Suppressor macrophage (primary cell): ENCODE measurements at places on chromosomes 7 and 10.
A peak's percentile ranks its signal among the peaks of the same experiment; 100 is the strongest.

- peak; percentile 72 for DNase-seq
Observed at GRCh38 chr7:31373337-31374289, 33.1 kb upstream of the NEUROD6 start.

GRCh38 chr7:103127006-103127405 lies 21.9 kb downstream of the NAPEPLD start:
- DNase-seq, result no peak

DNA sequence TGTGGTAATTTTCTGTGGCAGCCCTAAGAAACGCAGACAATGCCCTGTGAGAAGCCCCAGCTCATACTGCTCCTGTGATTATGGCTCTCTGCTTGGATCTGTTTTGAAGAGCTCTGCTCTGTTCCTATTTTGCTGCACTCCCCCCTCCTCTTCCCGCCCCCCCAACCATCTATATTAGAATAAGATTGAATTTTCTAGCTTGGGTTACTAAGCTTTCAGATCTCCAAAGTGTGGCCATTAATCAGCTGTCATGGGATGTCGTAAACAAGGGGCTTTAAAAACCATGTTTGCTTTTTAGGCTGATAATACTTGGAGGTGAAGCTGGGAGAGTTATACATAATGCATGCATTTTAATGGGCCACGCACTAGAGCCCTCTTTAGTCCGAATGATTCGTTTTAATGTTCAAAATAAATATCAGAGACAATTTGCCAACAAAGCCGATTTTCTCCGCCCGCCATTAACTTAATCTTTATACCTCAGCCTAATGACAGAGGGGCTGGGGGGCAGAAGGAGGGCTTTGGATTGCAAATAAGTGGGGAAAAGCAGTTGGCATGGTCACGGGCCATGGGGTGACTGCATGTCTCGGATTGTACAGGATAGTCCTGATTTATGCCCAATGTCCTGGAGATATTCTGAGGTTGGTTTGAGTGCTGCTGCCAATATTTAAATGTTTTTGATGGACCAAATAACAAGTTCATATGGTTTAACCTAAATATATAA lies 165.5 kb downstream of the RPS24 start:
- DNase-seq, result no peak

- no peak for DNase-seq
Observed at GRCh38 chr10:124030061-124030460, 63.3 kb downstream of the CHST15 start.

DNA sequence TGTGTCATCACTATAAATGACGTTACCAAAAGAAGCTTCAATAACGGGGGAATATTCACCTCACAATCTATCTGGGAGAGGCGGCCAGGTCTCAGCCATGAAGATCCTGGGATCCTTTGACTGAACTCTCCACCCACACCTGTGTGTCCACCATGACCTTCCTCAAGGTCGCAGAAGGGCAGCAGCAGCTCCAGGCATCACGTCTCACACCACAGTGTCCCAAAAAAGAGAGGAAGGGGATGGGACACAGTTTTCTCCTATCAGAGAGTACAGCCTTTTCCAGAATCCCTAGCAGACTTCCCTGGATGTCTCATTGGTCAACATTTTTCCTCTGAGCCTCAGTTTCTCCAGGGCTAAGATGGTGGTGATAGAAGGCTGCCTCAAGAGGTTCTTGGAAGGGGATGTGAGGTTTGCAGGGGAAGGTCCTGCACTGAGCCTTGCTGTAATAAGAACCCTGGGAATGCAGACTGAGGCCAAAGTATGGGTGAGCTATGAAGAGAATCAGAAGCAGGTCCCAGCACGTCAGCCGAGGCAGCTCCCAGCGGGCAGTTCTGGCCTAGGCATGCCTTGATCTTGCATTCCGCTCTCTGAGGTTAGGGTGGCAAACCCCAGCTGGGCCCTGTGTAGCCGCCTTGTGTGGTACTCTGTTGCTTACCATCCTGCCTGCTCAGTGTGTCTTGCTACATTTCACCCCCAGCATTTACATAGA lies 63.8 kb downstream of the COL26A1 start:
- DNase-seq, result no peak

DNA sequence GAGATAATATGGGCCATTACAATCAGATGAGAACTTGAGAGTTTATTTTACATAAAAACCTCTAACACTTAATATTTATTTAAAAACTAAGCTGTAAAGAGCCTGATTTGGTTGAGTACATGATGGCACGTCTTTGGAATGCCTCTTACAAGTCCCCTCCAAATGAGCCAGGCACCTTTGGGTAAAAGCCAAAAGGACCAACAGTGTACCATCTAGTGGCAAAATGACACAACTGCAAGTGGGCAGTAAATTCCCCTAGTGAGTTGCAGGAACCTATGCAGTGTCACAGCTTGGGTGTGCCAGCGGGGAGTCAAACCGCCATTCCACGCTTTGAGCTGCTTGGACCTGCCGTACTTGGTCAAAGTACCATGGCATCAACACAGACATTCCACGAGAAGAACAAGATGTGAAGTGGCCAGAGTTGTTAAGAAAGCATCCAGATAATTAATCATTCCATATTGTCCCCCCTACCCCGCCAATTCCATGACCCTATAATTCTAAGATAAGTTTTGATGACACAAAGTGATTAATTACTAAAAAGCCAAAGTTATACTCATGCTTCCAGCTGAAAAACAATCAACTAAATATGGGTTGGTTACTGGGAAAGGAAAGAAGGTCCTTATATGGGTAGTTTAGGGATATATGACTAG lies 115.2 kb downstream of the SORBS1 start:
- DNase-seq, result peak; percentile 67

GRCh38 chr7:10634239-10634638 lies 339.4 kb upstream of the PHF14 start:
- DNase-seq, result no peak

DNA sequence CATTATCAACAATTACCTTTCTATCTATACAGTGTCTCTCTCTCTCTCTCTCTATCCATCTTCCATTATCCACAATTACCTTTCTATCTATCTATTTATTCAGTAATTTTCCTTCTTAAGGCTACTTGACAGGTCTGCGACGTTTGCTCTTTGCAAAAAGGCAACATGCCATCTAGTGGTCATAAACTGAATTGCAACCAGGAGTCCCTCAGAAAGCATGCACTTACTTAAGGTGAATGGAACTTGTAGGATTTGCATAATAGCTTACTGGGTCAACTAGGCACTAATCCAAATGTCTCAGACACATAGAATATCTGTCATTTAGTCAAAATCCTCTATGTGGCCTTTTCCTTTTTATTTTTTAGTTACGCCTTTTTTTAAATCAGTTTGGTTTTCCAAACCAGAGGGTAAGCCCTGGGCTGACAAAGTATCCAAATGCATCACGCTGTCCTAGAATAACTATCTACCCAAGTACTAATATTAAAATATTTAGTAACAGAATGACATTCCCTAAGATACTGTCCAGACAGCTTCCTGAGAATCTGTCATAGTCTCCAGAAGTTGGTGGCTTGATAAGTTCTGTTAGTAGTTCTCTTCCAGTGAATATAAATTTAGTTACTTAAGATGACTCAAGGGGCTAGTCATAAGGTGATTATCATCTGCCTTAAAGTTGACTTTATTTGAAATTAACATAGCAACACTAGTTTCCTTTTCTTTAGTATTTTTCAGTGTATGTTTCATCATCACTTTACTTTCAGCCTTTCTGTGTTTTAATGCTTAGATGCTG lies 208.3 kb downstream of the PPP1R3A start:
- peak; percentile 83 for DNase-seq

GRCh38 chr7:8413600-8413999 lies 19.8 kb upstream of the NXPH1 start:
- DNase-seq, result no peak

- DNase-seq, result no peak
Observed at GRCh38 chr7:39880556-39880955, 69.5 kb upstream of the CDK13 start.

GRCh38 chr10:68816796-68817412 lies 10.4 kb upstream of the STOX1 start:
- no peak for DNase-seq

DNA sequence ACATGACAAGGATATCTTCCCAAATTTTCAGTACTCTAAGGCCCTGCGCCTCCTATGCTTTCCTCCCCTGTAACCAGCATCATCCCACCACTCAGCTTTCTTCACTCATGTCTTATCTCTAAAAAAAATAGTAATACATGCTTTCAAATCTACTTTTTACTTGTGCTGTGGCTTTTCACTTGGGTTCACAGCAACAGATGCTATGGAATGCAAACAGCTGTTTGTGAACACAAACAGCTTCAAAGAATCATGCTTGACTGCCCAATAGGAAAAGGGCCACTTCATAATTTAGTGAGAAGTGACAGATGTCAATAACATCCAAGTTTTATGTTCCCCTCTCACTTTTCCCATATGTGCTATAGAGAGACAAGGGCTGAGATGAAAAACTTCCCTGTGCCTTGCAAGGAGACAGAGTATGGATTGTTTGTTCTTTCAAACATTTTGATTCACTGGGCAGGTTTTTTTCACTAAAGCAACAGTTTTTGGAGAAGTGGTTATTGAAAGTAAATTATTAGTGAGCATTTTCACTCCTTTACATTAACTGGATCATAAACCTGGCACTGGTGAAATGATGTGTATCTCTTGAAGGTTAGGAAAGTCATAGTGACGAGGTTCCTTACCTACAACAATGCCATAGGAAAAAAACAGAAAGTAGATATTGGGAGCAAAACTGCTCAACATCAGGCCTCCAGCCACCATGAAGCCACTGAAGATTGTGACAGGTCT lies 37.3 kb downstream of the SLC16A9 start:
- DNase-seq, result no peak

GRCh38 chr7:47295606-47296005 lies 286.3 kb downstream of the TNS3 start:
- no peak for DNase-seq

GRCh38 chr10:69045441-69046300 lies 42.2 kb upstream of the SRGN start:
- DNase-seq, result peak; percentile 90

GRCh38 chr10:80714566-80714965 lies 176.9 kb downstream of the SH2D4B start:
- no peak for DNase-seq

DNA sequence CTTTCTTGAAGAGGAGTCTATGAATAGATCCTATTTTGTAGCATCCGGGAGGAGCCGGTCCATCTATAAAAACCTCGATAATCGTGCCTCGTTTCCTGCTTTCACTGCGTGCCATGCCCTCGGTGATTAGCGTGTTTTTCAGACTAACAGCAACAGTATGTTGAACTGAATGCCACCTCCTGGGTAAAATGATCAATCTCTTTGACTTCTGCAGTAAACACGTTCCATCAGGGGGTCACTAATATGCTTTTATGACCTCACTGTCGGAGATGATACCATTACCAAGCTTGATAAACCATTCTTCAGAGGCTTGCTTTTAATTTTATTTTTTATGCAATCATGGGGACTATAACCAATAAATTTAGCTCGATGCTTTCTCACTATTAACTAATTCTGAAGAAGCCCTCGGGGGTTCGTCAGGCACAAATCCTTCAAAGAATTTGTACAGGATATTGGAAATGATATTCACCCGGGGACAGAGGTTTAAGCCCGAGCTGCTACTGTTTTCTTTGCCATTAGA lies 228.3 kb downstream of the ADARB2 start:
- no peak for DNase-seq

DNA sequence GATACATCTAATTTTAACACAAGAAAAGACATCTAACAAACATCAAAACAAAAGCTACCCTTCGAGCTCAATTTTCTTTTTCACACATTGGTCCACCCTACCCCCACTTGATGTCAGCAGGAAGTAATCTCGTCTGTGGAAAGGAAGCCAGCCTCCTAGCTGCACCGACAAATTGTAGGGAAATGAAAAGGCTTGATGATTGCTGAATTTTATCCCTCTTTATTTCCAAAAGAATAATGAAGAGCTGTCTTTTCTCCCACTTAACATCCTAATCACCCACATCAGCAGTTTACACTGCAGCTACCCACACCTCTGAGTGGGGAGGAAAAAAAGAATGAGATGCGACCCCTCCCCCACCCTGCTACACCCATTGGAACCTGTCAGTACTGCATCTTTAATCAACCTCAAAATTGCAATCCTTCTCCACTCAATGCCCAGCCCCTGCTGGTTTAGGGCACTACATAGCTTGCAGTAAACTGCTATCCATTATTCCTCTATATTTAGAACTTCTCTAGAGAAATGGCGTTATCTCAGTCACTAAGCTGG lies 10.6 kb upstream of the CPVL start:
- no peak for DNase-seq

- no peak for DNase-seq
Observed at GRCh38 chr7:158160199-158160598, 427.4 kb downstream of the PTPRN2 start.

DNA sequence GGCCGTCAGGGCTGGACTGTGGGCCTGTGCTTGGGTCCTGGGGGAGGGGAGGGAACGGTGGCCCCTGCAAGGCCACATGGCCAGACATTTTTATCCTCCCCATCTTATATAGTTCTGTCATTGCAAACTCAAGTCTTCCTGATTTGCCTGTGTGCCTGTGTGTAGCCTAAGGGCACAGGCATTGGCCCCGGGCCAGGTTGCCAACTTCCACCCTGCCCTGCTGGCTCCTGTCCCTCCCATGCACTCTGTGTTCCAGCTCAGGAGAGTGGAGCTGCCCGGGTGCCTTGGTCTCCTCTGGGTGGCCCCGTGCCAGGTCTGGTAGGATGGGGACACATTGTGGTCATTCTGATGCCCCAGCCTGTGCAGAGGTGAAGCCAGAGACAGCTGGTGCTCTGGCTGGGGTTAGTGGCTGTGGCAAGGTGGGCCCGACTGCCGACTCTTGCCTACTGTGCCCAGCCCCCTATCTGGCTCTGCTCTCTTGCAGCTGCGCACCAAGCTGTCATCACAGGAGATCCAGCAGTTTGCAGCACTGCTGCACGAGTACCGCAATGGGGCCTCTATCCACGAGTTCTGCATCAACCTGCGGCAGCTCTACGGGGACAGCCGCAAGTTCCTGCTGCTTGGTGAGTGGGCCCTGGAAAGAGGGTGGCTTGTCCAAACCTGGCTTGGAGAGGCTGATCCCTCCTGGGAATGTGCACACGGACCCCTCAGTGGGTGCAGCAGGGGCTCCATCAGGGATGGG lies 14.8 kb downstream of the NACAD start:
- DNase-seq, result no peak

- DNase-seq, result peak; percentile 20
Observed at GRCh38 chr10:60974463-60975149, 30.6 kb upstream of the RHOBTB1 start.

DNA sequence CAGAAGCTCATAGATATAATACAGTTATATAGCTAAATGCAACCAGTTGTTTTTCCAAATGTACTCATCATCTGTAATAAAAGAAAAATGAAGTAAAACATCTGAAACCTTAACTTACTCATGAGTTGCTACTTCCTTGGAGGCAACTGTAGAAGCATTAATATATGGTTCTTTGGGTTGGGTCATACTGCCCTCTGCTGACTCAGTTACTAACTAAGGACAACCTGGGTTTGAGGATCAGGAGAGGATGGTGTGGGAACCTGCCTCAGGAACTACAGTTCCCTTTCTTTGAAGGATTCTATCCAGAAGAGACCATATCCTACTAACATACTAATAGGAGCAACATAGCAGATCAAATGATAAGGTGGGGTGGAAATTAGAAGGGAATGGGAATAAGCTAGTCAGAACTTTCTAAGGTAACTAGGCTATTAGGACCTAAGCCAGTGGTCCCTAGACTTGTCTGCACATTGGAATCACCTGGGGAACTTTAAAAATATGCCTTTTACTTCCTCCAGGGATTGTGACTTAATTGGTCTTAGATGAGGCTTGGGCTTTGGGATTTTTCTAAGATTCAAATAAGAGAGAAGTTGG lies 20.7 kb downstream of the COX15 start:
- DNase-seq, result peak; percentile 64

- DNase-seq, result no peak
Observed at GRCh38 chr7:128886391-128887168, 23.9 kb downstream of the ATP6V1F start.

GRCh38 chr7:34457329-34457728 lies 200.7 kb upstream of the NPSR1 start:
- no peak for DNase-seq
